ENCODE measurements at places on chromosomes 7 and 10. TPM values are rescaled to one million over a fixed set of nuclear protein-coding genes. Genes with fewer than 3 reads are reported as not detected.

Gene CPA5
- 0.11 TPM for polyA plus RNA-seq

Gene OR2A7
- not detected for polyA plus RNA-seq

Gene SNCG
- polyA plus RNA-seq = 141 TPM

Gene CLRN3
- not detected for polyA plus RNA-seq

Gene LIPJ
- polyA plus RNA-seq = not detected

Gene PAPOLB
- 0.05 TPM for polyA plus RNA-seq

Gene RBP3
- not detected for polyA plus RNA-seq

Gene MBL2
- polyA plus RNA-seq = not detected

Gene LRRC18
- polyA plus RNA-seq = not detected

DNA sequence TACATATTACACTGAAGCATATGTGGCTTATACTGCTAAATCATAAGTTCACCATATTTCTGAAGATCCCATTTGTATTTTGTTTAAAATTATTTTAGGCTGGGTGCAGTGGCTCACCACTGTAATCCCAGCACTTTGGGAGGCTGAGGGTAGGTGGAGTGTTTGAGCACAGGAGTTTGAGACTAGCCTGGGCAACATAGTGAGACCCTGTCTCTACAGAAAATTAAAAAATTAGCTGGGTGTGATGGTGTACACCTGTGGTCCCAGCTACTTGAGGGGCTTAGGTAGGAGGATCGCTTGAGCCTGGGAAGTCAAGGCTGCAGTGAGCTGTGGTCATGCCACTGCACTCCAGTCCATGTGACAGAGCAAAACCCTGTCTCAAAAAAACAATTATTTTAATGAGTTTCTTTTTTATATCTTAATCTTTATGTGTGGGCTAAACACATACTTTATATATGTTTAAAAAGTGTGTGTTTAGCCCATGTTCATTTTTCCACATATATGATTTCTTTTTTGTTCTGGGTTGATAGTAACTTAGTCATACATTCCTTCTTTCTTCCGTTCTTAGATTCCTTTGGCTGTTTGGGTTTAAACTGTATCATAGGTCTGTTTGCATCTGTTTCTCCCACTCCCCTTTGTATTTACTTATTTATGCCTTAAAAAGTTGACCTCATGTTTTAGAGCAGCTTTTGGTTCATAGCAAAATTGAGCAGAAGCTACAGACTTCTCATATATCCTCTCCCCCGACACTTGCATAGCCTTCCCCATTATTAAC lies 33.5 kb downstream of the RSBN1L start:
- H3K36me3 ChIP-seq = peaks cover 5% of the 10 kb centered on the region
- no peak overlapping the region for H3K4me3 ChIP-seq
- no peaks in the 10 kb centered on the region for H3K27me3 ChIP-seq
- no peak for DNase-seq
- peaks cover 33% of the 10 kb centered on the region for H3K4me1 ChIP-seq
- H3K27ac ChIP-seq = no peak overlapping the region

DNA sequence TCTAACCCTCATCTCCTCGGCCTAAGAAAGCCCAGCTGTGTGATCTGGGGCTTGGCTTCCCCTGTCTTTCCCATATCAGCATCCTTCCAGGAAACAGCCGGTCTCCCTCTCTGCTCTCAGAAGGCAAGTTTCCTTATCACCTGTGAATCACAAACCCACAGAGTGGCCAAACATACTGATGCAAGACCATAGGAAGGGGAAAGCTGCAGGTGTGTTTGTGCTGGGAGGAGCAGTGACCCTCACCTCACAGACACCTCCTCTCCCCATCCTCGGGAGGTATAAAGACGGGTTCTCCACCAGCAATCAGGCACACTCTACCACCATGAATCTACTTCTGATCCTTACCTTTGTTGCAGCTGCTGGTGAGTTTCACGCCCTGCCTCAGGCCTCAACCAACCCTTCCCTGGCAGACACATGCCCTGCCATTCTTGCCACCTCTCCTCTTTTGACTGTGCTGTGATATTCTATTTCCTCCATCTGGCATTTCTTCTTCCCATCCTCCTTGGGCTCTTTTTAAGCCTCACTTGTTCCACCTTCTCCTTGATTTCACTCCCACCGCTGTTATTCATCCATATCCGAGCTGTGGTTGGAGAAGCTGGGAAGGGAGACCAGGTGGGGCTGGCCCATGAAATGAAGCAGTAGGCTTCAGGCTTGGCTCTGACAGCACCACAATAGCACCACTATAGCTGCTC lies at the start of gene PRSS2:
TSS of gene PRSS2 (plus strand) at position 310 of the 692 bp plus-strand sequence. CDS start at position 323, 13 bp downstream.
- no peaks in the 10 kb centered on the region for H3K27me3 ChIP-seq
- no peak within 1 kb of the TSS for H3K4me3 ChIP-seq
- no peak within 1 kb of the TSS for H3K27ac ChIP-seq

DNA sequence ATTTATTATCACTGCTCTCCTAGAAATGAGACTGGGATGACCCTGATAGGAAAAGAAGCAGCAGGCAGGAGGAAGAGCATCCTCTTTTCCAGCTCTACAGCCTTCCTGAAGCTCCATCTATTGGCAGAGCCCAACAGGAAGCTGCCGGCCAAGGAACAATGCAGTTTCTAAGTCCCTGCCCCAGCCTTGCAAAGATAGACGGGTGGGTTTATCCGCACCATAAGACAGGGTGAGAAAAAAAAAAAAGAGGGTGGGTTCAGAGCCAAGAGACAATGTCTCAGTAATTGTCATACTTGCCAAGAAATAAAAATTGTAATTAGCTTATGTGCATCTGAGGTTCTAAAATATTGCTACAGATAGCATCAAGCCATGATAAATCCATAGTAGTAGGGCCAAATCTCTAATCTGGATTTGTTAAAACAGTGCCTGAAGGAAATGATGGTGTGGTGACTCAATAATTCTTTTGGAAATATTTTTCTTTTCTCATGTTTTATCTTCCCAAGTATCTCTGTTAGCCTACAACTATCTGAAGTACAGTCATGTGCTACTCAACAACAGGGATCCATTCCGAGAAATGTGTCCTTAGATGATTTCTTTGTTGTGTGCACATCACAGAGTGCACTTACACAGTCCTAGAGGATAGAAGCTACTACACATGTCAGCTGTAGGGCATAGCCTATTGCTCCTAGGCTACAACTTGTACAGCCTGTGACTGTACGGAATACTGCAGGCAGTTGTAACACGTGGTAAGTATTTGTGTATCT lies 242.9 kb upstream of the CXCL12 start:
- no peak overlapping the region for H3K4me3 ChIP-seq
- H3K27me3 ChIP-seq = no peaks in the 10 kb centered on the region
- no peak overlapping the region for H3K27ac ChIP-seq
- DNase-seq = no peak
- no peaks in the 10 kb centered on the region for H3K36me3 ChIP-seq

GRCh38 chr10:28569506-28570159 lies 36.7 kb downstream of the WAC start:
- H3K4me3 ChIP-seq = no peak overlapping the region
- peak overlapping the region; percentile 55 for H3K27ac ChIP-seq
- peaks cover 85% of the 10 kb centered on the region for H3K36me3 ChIP-seq
- no peaks in the 10 kb centered on the region for H3K27me3 ChIP-seq

DNA sequence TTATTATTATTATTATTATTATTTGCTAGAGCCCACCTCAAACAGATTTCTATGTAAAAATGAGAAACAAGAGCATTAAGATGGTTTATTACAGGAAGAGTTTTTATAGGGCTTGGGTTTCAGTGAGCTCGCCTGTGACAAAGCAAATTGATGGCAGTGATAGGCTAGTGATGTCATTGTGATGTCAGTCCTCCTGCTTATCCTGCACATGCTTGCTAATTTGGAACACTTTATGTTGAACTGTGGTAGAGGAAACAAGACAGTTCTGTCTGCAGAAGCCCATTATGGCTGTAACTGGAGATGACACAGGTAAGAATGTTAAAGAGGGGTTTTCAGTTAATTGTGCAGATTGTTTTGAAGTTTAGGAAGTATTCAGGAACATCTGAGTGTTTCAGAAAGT lies 68.3 kb downstream of the CREM start:
- peak; percentile 82 for DNase-seq
- H3K36me3 ChIP-seq = no peaks in the 10 kb centered on the region
- no peaks in the 10 kb centered on the region for H3K27me3 ChIP-seq
- peak overlapping the region; percentile 87 for H3K27ac ChIP-seq

- peak overlapping the region; percentile 99 for H3K27ac ChIP-seq
- DNase-seq = no peak
- H3K4me3 ChIP-seq = peak overlapping the region; percentile 81
- peaks cover 4% of the 10 kb centered on the region for H3K4me1 ChIP-seq
- peaks cover 23% of the 10 kb centered on the region for H3K36me3 ChIP-seq
Observed at GRCh38 chr7:139341776-139342226, 664 bp downstream of the FMC1 start.

DNA sequence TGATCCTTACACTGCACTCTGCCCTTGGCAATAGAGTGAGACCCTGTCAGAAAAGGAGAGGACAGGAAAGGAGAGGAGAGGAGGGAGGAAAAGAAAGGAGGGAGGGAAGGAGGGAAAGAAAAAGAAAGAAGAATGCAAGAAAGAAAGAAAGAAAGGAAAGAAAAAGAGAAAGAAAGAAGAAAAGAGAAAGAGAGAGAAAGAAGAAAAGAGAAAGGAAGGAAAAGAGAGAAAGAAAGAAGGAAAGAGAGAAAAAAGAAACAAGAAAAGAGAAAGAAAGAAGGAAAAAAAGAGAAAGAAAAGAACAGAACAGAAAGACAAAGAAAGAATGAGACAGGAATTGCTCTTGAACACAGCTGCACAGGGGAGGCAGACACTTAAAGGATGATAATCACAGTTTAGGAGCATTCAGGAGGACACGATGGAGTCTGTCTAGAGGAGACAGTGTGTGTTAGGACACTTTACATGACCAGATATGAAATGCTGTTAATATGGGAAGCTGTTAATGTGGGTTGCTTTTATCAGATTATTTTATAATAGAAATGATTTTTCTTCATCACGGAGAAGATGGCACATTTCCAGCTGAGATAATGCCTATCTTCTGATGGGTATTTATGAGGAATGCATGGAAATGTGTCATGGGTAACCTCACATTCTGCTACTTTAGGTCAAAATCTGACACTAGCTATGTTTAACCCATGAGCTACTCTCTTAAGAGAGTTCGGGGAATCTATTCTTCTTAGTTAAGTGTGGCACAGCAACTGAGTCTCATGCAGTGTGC lies 160.5 kb downstream of the BAMBI start:
- peaks cover 55% of the 10 kb centered on the region for H3K4me1 ChIP-seq
- H3K27ac ChIP-seq = no peak overlapping the region
- DNase-seq = no peak

DNA sequence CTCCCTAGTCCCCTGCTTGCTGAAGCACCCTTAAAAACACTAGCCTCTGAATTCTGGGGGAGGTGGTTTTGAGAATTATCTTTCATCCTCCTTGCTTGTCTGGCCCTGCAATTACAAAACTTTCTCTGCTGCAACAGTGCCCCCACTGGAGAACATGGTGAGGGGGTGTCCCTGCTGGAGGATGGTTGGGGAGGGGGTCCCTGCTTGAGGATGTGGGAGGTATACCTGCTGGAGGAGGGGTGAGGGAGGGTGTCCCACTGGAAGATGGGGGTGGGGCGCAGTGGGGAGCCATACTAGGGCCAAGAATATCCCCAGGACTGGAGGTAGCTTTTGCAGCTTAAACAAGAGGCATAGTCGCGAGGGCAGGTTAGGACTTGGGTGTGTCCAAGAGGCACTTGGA lies 3.2 kb upstream of the POLM start:
- no peak for DNase-seq
- H3K27me3 ChIP-seq = no peaks in the 10 kb centered on the region
- no peaks in the 10 kb centered on the region for H3K36me3 ChIP-seq
- H3K4me1 ChIP-seq = peaks cover 29% of the 10 kb centered on the region
- H3K27ac ChIP-seq = no peak overlapping the region

- no peak overlapping the region for H3K27ac ChIP-seq
- no peak for DNase-seq
- no peak overlapping the region for H3K4me3 ChIP-seq
- H3K36me3 ChIP-seq = no peaks in the 10 kb centered on the region
- H3K27me3 ChIP-seq = 0 out of 3 replicates have a peak, but pooled peaks cover under 1% of the 10 kb centered on the region
Observed at GRCh38 chr7:31020652-31021051, 31.5 kb upstream of the ADCYAP1R1 start.

GRCh38 chr10:43890124-43890523 lies 241.4 kb upstream of the ZNF32 start:
- H3K4me3 ChIP-seq = no peak overlapping the region

- H3K36me3 ChIP-seq = no peaks in the 10 kb centered on the region
- no peaks in the 10 kb centered on the region for H3K27me3 ChIP-seq
- no peak for DNase-seq
Observed at GRCh38 chr7:31896925-31897324, 173.3 kb downstream of the PDE1C start.

DNA sequence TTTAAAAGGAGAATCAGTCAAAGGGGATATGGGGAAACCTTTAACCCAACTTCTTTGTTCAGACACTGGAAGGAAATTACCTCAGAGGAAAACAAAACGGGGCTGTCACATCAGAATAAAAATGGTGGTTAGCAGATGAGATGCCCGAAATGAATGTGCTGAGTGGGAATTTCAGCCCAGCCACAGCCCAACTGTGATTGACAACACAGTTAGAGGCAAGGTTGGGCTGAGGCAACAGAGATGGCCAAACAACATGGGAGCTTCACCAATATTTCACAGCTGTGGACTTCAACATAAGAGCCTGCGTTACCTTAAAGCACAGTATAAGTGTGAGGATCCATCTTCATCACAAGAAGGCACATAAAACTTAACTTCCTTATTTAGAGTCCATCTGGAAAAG lies 133.5 kb upstream of the PTPRZ1 start:
- no peaks in the 10 kb centered on the region for H3K4me1 ChIP-seq
- H3K27ac ChIP-seq = no peak overlapping the region
- no peaks in the 10 kb centered on the region for H3K36me3 ChIP-seq
- H3K27me3 ChIP-seq = no peaks in the 10 kb centered on the region

GRCh38 chr10:63558132-63558784 lies 37.1 kb downstream of the REEP3 start:
- H3K27ac ChIP-seq = no peak overlapping the region
- H3K4me3 ChIP-seq = no peak overlapping the region
- H3K4me1 ChIP-seq = no peaks in the 10 kb centered on the region

DNA sequence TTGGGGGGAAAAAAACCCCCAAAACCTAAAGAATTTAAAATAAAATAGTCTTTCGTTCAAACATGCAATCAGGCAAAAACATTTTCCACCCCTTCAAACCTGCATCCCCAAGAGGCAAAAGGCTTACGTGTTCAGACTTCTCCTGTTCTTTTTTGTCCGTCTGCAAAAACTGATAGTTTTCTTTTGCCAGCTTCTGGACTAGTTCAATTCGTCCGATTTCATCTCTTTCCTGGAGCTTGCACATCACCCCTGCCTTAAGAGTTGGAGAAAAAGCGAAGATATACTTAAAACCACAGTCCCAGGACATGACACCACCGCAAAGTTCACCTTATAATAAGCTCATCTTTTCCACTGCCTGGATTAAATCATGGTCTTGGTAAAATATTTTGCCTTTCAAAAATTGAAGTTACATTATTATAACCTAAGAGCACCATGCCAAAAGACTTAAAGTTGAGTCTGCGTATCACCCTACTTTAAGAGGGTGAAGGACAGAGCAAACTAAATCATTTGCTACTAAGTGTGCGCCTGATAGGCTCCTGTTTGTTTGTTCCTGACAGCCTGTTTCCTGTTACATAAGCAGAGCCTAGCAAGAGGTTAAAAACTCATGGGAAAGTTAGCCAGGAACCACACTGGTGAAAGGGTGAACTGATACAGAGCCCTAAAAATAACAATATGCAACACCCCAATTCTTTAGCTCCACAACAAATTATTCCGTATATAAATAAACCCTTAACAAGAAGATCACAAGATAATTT lies 137.0 kb downstream of the RAPGEF5 start:
- no peak for DNase-seq
- no peak overlapping the region for H3K27ac ChIP-seq
- H3K4me3 ChIP-seq = no peak overlapping the region
- peaks cover 7% of the 10 kb centered on the region for H3K4me1 ChIP-seq
- H3K27me3 ChIP-seq = no peaks in the 10 kb centered on the region

Measured in K562 (cell line).